ENCODE measurements at places on chromosomes 2 and 18.

DNA sequence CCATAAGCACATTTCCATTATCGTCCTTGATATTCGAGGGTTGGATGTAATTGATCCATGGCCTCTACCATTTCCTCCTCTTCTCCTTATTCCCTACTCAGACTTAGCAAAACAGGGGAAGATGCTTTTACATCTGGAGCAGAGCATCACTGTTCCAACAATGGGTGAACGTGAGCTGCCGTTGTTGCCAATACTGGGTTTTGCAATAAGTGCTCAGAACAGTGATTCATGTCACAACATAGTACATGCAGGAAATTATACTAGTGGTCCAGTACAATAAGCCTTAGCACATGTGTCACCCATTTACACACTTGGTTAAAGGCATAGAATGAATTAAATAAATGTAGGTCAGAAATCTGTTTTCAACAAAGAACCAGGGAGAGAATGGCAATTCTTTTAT, 112.4 kb downstream of the DCC start:
- no peak for DNase-seq

DNA sequence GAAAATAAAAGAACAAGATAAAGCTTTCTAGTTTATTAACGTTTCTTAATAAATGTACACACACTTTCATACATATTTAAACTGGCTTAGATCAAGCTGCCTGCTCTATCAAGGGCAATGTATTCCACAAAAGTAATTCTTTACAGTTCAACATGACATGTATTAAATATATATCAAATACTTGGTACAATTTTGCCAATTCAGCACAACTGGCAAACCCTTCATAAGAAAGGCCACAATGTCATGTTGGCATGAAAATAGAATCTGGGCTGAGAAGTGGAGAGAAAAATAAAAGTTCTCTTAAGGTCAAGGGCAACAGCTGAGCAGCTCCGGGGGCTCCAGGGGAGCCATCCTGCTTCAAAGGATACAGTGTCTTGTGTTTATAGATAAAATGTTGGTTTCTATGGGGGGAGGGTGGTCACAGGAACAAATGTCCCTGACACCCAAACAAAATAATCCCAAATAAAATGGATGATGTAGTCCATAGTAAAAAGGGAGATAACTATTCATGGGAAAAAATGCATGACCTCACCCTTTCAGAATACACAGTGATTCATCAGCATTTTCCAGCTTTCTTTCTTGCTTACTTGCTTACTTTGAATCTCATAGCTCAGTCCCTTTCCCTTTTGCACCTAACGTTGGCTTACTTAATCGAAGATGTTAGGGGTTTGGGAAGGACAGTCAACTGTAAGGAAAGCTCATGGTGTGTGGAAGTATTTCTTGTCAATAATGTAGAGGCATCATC, 494.9 kb downstream of the NYAP2 start:
- no peak for DNase-seq

- no peak for DNase-seq
Measured at GRCh38 chr2:234678711-234679110, 181.8 kb upstream of the ARL4C start.

DNA sequence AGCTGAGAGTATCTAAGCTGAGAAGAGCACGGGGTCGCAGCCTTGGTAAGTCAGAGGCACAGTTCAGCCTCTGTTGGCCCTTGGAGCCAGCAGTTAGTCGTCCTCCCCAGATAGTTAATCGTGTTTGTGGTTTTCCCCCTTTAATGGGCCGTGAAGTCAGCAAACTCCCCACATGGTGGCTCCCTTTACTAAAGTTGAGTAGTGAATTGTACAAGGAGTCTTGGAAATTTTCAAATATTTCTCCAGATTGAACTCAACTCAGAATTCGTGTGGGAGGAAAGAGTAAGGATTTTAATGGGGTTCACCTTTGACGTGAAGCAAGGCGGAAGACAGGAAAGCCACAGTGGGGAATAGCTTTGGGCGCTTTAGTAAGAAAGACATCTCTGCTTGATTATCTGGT, 2.4 kb upstream of the ADCYAP1 start:
- peak; percentile 26 for DNase-seq

DNA sequence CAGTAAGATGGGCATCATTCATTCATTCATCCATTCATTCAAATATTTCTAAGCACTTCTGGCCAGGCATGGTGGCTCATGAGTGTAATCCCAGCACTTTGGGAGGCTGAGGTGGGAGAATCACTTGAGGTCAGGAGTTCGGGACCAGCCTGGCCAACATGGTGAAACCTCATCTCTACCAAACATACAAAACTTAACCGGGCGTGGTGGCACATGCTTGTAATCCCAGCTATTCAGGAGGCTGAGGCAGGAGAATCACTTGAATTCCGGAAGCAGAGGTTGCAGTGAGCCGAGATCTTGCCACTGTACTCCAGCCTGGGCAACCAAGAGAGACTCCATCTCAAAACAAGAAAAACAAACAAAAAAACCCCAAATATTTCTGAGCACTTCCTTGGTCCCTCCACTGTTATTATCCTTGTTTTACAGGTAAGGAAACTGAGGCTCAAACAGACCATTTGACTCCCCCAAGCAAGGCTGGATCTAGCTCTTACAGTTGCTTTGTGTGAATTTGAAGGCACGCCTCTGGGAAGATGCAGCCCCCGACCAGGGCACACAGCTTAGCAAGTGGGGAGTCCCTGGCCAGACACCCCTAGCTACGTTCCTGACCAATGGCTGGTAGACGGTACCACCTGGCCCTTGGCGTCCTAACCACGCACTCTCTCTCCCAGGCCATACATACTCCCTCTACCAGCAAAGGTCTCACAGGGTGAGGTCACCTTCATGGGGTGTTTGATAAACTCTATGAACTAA, 50.6 kb upstream of the ODC1 start:
- no peak for DNase-seq

DNA sequence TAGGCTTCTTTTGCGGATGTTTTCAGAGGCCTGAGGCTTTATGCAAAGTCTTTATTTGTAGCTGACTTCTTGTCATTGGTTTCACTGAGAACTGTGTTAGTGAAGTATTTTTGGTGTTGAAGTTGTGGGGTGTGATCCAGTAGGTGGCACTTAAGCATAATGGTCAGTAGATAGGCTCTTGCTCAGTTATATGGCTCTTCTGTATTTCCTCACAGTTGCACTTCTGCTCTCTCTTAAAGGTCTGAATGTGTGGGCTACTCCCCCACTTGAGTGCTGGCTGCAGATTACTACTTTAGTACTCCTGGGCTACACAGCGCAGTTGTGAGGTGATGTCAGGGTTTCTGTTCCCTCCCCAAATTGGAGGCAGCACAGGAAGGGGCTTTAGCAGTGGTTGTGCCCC, 133.8 kb upstream of the SCN7A start:
- DNase-seq, result no peak

- no peak for DNase-seq
Measured at GRCh38 chr2:206979365-206979764, 40.0 kb downstream of the CPO start.

DNA sequence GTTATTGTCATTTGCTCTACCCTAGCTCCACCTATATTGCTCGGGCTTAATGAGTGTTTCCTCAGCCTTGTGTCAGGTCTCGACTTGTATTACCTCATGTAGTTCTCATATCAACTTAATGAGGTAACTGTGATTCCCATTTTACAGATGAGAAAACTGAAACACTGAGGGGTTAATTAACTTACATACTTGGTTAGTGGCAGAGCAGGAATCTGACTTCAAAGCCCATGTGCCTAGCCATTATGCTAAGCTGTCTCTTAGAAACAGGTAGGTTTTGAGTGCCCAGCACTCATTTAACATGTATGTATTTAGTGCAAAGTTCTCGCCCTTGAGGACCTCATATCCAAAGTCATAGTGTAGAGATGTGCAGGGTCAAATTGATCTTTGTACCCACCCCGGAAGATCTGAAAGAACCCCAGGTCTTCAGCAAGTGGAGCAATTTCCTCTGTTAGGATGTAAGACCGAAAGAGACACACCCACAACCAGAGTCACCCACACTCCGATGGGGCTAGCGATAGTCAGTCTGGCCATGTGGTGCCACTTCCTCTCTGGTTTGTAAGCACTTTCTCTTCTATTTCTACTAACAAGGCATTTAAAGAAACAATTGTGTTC, 121.0 kb upstream of the SLC39A10 start:
- DNase-seq, result no peak

DNA sequence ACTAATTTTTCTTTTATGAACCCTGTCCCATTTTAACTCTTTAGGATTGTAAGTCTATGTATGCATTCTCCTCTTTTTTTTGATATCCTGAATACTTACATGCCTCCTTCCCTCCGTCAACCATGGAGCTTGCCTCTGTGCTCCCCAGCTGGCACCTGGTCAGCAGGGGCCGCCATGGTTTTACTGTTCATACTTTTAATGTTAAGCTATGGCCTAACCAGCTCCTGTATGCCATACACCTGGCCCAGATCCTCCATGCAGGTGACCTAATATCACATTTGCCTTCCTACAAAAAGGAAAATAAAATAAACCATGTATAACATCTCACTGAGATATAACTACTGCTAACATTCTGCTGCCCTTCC, 283.1 kb upstream of the TRIB2 start:
- no peak for DNase-seq

GRCh38 chr2:230974096-230974913, 21.6 kb upstream of the SPATA3 start:
- no peak for DNase-seq

GRCh38 chr2:70553334-70553583, 367 bp downstream of the TGFA start:
- peak; percentile 19 for DNase-seq

DNA sequence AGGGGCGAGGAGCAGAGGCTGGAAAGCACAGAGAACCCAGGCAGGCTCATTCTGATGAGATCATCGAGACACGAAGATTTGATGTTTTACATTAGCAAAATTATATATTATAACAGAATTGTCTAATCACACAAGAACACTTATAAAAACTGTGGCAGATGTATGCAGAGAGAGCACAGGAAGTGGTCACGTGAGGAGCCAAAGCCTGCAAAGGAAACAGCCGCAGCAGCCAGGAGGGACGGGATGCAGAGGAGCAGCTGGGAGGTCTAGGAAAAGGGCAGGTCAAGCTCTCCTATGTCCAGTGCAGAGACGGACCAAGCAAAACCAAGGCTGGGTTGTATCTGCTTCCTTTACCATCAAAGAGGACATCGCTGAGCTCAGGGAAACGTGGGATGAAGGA, 355.1 kb upstream of the MYT1L start:
- no peak for DNase-seq

DNA sequence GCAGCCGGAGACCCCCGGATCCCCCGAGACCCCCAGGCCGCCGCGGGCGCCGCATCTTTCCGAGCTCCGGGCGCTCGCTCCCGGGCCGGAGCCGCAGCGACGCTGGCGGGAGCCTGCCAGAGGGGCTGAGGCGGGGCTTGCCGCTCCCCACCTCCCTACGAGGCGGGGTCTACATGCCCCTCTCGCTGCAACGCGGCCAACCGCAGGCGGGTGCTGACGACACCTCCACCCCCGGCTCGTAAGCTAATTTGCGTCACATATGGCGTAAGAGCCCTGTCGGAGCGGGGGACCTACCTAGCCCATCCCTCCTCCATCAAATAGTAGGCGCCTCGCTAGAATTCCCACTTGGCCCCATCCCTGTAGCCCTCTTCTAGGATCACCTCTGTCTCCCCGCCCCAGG, at the start of gene PTPRN:
TSS of gene PTPRN (minus strand) at position 124 of the 400 bp plus-strand sequence. CDS start at position 55, 69 bp downstream.
- peak; percentile 85 for DNase-seq

DNA sequence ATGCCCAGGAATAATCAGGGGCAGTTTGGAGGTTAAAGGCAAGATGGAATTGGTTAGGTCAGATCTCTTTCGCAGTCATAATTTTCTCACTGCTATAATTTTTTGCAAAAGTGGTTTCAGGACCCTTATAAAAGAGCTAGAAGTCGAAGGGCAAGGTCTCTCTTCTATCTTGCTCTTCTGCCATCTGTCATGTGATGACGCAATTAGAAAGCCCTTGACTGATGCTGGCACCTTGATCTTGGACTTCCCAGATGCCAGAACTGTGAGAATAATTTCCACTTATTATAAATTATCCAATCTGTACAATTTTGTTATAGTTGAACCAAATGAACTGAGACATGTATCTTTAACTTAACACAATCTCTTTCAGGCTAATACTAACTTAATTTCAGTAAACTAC, 6.3 kb upstream of the RALBP1 start:
- peak; percentile 4 for DNase-seq

DNA sequence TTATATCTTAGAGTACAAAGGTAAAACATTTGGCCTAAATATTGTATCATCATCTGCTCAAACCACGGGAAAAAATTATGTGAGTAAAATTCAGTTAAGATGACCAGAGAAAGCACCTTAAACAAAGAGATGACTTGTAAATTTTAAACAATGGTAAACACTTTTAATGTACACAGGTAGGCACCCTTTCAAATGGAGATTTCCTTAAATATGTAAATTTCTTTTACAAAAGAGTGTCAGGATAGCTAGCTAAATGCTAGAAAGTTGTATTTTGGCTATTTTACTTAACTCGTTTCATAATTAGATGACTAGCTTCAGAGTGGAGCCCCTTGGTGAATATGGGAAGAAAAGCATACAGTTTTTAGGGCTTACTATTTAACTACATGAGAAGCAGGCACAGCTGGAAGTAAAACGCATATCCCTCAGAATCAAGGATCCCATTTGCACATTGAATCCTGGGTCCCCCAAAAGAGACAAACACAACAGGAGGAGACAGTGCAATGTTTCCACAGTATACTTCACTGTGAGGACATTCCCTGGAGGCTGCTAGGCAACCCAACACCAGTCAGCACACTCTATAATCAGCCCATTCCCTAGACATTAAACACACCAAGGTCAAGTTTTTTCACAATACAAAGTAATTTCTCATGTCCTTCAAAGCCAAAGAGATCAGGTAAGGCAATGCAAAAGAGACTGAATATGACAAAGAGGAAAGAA, 1154.4 kb downstream of the DPP10 start:
- DNase-seq, result no peak

DNA sequence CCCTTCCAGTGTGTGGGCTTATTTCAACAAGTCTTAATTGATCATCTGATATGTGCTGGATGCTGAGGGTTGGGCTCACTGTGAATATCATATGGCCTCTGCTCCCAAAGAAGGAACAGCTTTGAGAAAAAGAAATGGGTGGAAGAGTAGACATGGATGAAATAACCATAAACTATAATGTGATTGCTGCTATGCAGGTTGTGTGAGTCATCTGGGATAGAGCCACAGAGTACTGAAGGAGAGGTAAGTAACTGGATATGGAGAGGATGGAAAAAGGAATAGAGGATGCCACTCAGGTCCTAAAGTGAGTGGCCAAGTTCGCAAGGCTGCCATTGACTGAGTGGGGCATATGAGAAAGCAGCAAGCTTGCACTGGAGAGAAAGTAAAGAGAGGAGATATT, 8.7 kb upstream of the DSG2 start:
- no peak for DNase-seq

DNA sequence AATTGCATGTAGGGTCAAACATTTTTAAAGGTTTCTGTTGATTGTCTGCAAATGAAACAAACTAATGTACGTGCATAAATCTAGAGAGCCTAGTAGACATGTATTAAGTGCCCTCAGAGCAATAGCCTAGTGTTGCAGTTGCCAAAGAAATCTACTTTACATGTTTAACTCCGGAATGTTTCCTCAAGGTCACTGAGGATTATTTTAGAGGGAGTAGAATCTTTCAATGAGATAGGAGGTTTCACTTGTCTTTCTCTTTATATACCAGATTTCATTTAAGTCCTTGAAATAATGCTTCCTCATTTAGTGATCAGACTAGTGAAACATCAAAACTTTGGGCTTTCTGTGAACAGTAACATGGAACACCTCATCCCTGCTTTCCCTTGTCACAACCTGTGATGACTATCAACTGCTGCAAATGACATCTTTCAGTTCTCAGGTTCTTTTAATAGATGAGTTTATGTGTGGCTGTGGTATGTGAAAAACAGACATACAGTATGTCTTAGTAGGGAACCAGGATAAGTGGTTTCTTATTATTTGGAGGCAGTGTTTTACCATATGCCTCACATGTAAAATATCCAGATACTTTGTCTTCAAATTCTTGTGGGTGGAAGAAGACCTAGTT, 5.5 kb downstream of the UBE2E3 start:
- DNase-seq, result no peak
